Activated CD4-positive, alpha-beta memory T cell treated with anti-CD3 and anti-CD28 coated beads, Interleukin-2, amount 10 ng/mL, durations not matched to agents 7 days and 5 days (primary cell): ENCODE measurements at places on chromosomes 1 and 21.

- no peaks in the 10 kb centered on the region for H3K36me3 ChIP-seq
- peak; percentile 29 for DNase-seq
- no peaks in the 10 kb centered on the region for H3K4me1 ChIP-seq
These were observed 54.9 kb downstream of the DMRTA2 start for GRCh38 chr1:50368179-50369007.

- no peak overlapping the region for H3K27ac ChIP-seq
- H3K4me3 ChIP-seq, result no peak overlapping the region
- DNase-seq, result no peak
- no peaks in the 10 kb centered on the region for H3K36me3 ChIP-seq
These were observed 1.0 kb upstream of the OR10J4 start for GRCh38 chr1:159430985-159431384.

DNA sequence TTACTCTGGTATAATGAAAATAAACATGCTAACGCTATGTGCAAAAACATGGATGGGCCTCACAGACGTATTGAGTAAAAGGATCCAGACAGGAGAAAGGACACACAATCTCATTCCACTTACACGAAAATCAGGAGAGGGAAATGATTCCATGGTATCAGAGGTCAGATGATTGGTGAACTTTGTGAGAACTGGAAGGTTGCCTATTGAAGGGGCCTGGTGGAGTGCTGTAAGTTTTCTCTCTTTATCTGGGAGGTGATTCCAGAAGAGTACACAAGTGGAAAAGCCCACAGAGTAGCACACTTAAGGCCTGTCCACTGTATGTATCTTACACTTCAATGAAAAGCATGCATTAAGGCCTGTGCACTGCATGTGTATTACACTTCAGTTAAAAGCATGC, 9.6 kb downstream of the GSTM2 start:
- no peak overlapping the region for H3K27ac ChIP-seq
- H3K4me1 ChIP-seq, result no peaks in the 10 kb centered on the region
- no peaks in the 10 kb centered on the region for H3K36me3 ChIP-seq
- DNase-seq, result no peak

GRCh38 chr1:167094690-167095089, 815 bp downstream of the STYXL2 start:
- peaks cover 3% of the 10 kb centered on the region for H3K27me3 ChIP-seq
- no peak overlapping the region for H3K27ac ChIP-seq
- no peak for DNase-seq
- H3K4me1 ChIP-seq, result peaks cover 11% of the 10 kb centered on the region
- H3K4me3 ChIP-seq, result no peak overlapping the region

DNA sequence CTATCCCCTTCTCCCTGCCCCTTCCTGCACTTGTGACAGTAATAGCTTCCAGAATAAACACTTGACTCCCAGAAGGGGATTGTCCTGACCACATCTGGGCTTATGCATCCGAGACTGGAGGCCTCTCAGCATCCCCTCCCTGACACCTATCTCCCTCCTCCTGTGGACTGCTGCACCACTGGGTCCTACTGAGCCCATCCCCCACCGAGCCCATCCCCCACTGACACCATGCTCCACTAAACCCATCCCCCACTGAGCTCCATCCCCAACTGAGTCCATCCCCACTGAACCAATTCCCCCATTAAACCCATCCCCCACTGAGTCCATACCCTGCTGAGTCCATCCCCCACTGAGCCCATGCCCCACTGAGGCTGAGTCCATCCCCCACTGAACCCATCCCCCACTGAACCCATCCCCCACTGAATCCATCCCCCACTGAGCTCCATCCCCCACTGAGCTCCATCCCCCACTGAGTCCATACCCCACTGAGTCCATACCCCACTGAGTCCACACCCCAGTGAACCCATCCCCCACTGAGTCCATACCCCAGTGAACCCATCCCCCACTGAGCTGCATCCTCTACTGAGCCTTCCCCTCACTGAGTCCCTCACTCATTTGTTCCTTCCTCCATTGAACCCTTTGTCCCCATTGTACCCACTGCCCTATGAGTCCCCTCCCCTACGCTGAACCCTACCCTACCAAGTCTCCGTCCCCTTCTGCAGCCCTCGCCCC, 5.6 kb downstream of the PDZK1IP1 start:
- H3K4me3 ChIP-seq, result no peak overlapping the region
- no peak for DNase-seq
- no peak overlapping the region for H3K27ac ChIP-seq

DNA sequence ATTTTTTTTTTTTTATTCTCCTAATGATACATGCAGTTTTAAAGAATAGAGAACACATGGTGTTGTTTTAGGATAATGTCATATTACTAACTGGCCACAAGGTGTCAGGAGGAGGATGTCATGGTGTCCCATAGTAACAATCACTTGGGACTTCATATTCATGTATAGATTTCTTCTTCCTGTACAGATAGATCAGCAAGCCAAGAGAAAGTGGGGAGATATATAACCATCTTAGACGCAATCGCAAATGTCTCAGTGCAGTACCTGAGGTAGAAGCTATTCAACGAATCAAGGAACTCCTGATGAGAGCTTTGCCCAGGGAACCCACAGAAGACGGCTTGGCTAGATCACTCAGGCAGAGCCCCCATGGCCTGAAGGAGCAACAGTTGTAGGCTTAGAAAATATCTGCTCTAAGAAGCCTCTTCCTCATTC, 12.3 kb downstream of the OR2T11 start:
- H3K36me3 ChIP-seq, result no peaks in the 10 kb centered on the region
- no peak overlapping the region for H3K27ac ChIP-seq
- peaks cover 2% of the 10 kb centered on the region for H3K27me3 ChIP-seq

DNA sequence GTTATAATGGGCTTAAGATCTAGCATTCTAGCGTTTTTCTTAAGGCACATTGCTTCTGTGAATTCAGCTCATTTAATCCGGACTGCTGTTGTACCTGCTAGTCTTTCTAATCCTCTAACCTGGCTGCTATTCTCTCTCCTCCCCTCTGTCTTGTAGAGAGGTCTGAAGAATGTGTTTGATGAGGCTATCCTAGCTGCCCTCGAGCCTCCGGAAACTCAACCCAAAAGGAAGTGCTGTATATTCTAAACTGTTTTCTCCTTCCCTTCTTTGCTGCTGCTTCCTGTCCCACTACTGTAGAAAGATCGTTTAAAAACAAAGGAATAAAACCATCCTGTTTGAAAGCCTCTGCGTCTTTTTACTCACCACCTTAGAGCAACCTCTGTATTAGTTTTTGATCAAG, 37.3 kb downstream of the CDC42 start:
- H3K27me3 ChIP-seq, result no peaks in the 10 kb centered on the region
- DNase-seq, result no peak
- peaks cover 87% of the 10 kb centered on the region for H3K4me1 ChIP-seq
- H3K4me3 ChIP-seq, result peak overlapping the region; percentile 63

DNA sequence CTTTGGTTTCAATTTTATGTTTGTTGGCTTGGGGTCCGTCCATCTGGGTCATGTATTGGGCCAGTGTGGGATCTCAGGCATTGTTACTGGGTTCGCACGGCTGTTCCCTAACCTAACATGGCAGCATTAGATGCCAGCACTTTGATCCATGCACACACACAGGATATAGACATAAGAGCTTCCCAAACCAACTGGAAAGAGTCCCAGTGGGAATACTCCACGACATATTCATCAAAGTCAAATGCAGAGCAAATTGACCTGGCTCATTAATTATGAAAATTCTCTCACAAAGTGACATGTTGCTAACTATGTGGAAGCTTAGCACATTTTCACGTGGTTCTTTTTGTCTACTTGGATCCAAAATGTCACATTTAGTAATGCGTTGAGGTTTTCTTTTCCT, 130.4 kb downstream of the SETD4 start:
- H3K36me3 ChIP-seq, result no peaks in the 10 kb centered on the region
- H3K4me3 ChIP-seq, result no peak overlapping the region
- H3K27me3 ChIP-seq, result peaks cover 4% of the 10 kb centered on the region
- H3K27ac ChIP-seq, result no peak overlapping the region
- H3K4me1 ChIP-seq, result no peaks in the 10 kb centered on the region
- no peak for DNase-seq

- no peak for DNase-seq
- H3K27me3 ChIP-seq, result no peaks in the 10 kb centered on the region
- H3K4me1 ChIP-seq, result no peaks in the 10 kb centered on the region
- no peak overlapping the region for H3K4me3 ChIP-seq
- no peaks in the 10 kb centered on the region for H3K36me3 ChIP-seq
These were observed 604.9 kb upstream of the PTBP2 start for GRCh38 chr1:96116731-96117130.

DNA sequence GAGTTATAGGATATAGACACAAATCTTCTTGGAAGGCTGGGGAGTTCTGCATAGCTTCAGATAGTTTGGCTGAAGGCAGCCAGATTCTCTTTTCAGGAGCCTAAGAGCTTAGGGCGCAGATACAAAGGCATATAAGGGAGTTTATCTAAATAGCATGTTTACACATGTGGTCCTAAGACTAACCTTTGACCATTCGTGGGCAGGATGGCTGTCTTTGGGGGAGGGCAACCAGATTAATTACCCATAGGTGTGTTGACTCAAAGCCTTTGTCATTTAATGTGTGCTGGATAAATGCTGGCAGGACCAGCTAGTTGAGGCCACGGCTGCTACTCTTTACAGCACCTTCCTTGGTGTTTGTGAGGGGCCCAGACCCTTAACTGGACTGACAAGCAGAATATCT, 71.8 kb downstream of the IER5 start:
- H3K4me3 ChIP-seq, result no peak overlapping the region
- H3K4me1 ChIP-seq, result peaks cover 30% of the 10 kb centered on the region
- H3K36me3 ChIP-seq, result peaks cover 30% of the 10 kb centered on the region
- peak overlapping the region; percentile 87 for H3K27ac ChIP-seq
- peaks cover 36% of the 10 kb centered on the region for H3K27me3 ChIP-seq

DNA sequence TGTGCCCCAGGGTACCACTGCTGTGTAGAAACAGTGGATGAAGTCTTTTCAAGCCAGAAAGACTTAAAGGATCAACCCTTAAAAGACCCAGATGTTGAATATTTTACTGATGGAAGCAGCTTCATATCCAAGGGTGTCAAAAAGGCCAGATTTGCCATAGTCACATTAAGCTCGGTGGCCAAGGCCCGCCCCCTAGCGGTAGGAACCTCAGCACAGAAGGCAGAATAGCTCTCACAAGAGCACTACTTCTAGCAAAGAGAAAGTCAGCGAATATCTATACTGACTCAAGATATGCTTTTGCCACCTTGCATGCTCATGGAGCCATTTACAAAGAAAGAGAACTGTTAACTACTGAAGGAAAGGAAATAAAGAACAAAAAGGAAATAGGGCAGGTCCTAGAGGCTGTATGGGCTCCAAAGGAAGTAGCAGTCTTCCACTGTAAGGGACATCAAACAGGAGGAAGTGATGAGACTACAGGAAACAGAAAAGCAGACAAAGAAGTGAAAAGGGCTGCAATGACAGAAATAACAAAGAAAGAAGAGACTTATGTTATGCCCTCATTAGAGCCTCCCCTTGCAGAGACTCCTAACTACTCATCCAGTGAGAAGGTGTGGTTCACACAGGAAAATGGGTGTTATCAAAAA, 90.5 kb downstream of the LIPI start:
- H3K27ac ChIP-seq, result no peak overlapping the region
- DNase-seq, result peak; percentile 54
- no peaks in the 10 kb centered on the region for H3K27me3 ChIP-seq
- H3K4me3 ChIP-seq, result no peak overlapping the region

- H3K4me3 ChIP-seq, result no peak overlapping the region
- no peak for DNase-seq
- no peak overlapping the region for H3K27ac ChIP-seq
- H3K4me1 ChIP-seq, result no peaks in the 10 kb centered on the region
- no peaks in the 10 kb centered on the region for H3K27me3 ChIP-seq
- peaks cover 5% of the 10 kb centered on the region for H3K36me3 ChIP-seq
These were observed 252.7 kb downstream of the DISC1 start for GRCh38 chr1:231879296-231879695.

- H3K36me3 ChIP-seq, result no peaks in the 10 kb centered on the region
- peak overlapping the region; percentile 59 for H3K27ac ChIP-seq
- no peak overlapping the region for H3K4me3 ChIP-seq
- peaks cover 20% of the 10 kb centered on the region for H3K4me1 ChIP-seq
- peak; percentile 54 for DNase-seq
These were observed 23.6 kb upstream of the DNM3 start for GRCh38 chr1:171817511-171818265.

DNA sequence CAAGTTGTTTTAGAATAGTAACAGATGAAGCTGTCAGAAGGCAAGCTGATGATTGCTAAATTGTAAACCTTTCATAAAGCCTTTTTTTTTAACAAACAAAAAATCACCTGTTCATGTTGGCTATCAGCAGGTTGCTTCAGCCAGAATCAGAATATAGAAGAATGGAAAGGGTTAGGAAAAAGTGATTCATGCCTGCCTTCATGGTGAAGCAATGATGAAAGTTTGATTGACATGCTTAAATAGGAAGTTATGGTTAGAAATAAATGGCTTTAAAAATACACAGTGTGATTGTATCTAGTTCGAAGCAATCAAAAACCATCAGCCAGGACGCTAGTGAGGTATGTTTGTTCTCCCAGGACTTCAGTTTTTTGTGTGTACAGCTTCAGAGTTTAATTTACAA, 37.9 kb downstream of the GABPA start:
- no peak for DNase-seq
- H3K27ac ChIP-seq, result no peak overlapping the region
- no peaks in the 10 kb centered on the region for H3K4me1 ChIP-seq
- H3K36me3 ChIP-seq, result peaks cover 8% of the 10 kb centered on the region
- H3K4me3 ChIP-seq, result no peak overlapping the region
- H3K27me3 ChIP-seq, result no peaks in the 10 kb centered on the region

DNA sequence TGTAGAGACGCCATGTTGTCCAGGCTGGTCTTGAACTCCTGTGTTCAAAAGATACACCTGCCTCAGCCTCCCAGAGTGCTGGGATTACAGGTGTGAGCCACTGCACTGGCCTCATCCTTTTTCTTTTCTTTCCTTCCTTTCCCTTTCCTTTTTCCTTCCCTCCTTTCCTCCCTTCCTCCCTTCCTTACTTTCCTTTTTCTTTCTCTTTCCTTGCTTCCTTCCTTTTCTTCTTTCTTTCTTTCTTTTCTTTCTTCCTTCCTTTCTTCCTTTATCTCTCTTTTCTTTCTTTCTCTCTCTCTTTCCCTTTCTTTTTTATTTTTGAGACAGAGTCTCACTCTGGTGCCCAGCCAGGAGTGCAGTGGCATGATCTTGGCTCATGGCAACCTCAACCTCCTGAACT, 5.8 kb downstream of the FAM229A start:
- DNase-seq, result no peak
- H3K36me3 ChIP-seq, result no peaks in the 10 kb centered on the region
- H3K4me3 ChIP-seq, result no peak overlapping the region
- H3K27me3 ChIP-seq, result peaks cover 6% of the 10 kb centered on the region
- no peak overlapping the region for H3K27ac ChIP-seq
- H3K4me1 ChIP-seq, result peaks cover 20% of the 10 kb centered on the region

DNA sequence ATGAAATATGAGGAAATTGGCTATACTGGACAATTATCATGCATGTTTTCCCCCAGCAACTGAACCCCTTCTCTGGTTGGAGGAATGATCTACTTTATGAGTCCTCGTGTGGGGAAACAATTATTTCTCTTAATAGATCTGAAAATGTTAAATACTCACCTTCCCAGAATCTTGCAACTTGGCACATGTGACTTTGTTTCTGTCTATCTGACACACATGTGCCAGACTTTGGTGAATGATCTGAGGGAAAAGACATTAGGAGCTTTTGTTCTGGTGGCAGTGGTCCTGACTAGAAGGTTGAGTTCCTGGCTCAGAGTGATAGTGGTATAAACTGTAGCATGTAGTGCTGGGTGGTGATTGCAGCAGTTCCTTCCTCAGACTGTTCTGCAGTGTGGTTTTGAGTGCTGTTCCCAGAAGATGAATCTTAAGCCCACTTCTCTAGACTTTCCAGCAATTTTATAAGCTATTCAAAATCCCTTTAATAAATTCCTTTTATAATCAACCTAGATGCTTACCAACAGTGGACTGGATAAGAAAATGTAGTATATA, 59.3 kb upstream of the B3GALNT2 start:
- H3K27me3 ChIP-seq, result peaks cover 5% of the 10 kb centered on the region
- H3K4me3 ChIP-seq, result no peak overlapping the region
- no peak overlapping the region for H3K27ac ChIP-seq
- DNase-seq, result no peak
